ENCODE measurements at places on chromosomes 3 and 15.
A peak's percentile ranks its signal among the peaks of the same experiment; 100 is the strongest.

DNA sequence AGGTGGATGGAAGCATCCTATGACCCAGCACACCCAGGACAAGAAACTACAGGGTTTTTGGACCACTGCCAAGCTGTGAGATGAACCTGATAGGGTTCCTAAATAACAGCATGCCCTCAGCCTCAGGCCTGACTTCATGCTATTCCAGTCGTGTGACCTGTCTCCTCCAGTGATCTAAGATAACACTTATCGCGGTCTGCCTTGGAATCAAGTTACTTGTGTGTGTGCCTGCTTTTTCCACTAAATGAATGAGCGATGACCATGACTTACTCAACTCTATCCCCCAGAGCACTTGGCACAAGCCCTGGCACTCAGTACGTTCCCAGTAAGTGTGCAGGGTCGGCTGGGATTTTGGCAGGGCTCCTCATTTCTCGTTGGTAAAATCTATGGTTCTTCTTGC is 172.7 kb upstream of the TP63 start:
- DNase-seq: peak; percentile 24

DNA sequence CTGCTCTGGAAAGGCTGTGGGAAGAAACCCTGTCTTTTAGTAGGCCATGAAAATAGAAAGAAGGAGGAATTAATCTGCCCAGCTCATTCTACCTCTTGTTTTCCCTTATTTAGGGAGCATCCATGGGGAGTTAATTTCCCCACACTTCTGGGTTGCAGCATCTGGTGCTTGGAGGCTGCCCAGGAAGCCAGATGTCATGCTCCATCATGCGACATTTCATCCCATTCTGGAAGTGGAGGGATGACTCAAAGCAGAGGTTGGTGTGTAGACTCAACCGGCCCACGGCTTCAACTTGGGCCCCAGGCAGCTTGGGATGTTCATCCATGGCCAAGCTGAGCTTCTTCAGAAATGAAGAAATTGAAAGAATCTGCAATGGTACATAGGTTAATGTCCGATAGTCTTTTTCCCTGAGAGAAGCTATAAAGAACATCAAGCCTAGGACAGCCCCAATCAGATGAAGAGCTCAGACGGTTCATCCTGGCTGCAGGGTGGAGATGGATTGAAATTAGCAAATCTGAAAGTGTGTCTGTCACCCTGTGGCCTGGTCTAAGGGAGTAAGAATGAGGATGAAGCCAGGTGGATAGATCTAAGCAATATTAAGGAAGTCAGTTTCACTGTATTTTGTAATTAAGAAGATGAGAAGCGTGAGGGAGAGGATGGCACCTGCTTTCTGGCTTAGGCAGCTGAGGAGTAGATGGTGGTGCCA is 24.5 kb upstream of the PROK2 start:
- no peak for DNase-seq

DNA sequence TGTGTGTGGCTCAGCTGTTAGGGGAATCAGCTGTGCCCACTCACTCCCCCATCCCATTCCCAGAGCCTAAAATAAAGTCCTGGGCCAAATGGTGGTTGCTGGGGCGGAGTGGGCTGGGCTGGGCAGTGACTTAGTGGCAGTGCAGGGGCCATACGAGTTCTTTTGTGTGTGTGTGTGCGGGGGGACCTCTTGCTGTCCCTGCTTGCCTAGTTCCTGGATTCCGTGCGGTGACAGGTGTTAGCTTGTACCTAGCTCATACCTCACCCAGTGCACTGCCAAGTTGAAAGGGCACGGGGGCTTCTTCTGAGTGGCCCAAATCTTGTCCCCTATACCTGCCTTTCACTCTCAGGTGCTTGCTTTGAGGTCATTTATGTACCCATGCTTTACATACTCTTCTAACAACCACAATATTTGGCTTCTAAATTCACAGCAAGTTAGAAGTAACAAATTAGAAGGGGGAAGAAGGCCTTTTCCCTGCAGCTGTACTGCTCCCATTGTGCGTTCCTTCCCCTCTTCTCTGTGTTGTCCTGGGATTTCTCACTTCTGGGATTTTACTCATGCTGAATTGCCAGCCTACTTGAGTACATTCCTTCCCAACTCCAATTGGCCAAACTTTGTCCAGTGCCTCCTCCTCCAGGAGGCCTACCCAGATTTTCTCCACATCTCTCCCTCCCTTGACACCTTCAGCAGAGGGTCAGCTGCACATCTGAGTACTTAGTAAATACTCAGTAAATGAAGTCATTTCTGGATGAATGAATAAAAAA is 66.3 kb upstream of the POLG start:
- no peak for DNase-seq

DNA sequence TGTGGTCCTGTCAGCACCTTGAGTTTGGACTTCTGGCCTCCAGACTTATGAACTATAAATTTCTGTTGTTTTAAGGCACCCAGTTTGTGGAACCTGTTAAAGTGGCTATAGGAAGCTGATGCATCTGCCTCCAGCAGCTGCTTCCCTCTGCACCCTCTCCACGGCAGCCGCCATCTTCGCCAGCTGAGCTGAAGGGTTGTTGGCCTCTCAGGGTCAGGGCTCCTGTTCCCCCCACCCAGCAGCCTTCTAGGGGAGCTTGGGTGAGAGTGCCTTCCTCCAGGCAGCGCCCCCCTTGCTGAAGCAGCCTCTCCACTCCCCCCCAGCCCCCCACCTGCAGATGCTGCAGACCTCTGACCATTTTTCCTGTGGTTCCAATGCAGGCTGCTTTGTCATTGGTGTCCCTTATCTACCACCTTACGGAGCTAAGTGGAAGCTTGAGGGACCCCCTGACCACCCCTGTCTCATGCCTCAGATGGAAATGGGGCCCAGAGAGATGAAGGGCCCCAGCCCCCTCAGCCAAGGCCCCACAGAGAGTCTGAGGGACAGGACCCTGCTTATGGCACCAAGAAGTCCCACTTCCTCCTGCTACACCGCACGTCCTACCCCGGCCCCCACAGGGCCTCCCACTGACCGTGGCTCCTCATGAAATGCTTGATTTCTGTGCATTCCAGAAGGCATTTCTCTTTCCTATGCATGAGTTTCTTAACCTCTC is 61.4 kb upstream of the TLE3 start:
- no peak for DNase-seq

DNA sequence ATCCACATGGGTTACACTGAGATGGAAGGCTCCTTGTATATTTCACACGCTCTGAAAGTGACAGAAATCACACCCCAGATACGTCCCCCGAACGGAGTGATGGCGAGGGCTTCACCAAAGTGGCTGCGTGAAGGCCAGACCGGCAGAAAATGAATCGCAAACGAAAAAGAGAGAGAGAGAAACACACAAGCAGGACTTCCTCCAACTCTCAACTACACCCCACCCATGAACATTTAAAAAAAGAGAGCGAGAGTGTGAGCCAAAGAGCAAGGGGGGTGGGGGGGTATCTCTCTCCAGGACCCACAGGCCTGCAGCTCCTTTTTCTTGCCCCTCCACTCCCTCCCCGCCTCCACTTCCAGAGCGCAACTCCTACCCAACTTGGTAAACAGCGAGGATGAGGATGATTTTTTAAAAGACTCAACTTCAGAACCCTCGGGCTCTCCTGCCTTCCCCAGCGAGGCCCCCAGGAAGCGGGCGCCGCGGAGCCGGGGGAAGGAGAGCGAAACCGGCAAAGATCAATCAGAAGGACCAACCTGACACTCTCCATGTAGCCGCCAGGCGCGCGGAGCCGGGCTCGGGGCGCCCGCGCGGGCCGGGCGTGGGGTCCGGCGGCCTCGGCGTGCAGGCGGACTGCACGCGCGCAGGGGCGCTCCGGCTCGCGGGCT is 519.1 kb downstream of the FOXP1 start:
- no peak for DNase-seq

DNA sequence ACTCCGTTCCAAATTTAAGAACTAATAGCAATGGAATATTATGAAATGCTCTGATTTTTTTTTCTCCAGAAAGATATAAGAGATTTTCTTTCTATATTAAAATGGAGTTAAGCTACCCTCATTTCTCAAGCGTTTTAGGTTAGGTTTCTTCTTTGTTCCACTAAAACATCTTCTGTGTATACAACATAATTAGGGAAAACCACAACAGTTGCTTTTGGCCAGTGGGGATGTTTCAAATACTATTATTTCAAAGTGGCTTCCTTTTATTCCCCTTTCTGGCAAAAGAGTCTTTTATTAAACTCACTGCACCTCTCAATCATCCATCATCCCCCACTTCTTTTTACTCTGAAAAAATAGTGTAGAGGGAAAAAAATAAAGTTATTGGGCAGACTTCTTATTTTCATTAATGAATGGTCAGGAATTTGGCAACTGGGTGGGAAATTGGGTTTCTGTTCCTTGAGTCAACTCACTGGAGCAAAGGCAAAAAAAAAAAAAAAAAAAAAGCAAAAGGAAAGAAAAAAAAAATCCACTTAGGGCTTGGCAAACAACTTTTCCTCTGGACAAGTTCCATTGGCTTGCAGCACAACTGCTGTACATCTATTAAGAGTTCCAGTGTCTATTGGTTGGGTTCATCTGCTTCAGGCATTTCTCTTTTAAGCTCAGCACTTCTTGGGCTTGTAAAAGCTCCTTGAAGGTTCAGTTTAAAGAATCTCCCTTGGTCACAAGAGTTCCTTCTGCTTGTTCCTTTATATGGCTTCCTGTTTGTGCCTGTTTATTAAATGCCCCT is 963.4 kb downstream of the ROBO1 start:
- DNase-seq: no peak

DNA sequence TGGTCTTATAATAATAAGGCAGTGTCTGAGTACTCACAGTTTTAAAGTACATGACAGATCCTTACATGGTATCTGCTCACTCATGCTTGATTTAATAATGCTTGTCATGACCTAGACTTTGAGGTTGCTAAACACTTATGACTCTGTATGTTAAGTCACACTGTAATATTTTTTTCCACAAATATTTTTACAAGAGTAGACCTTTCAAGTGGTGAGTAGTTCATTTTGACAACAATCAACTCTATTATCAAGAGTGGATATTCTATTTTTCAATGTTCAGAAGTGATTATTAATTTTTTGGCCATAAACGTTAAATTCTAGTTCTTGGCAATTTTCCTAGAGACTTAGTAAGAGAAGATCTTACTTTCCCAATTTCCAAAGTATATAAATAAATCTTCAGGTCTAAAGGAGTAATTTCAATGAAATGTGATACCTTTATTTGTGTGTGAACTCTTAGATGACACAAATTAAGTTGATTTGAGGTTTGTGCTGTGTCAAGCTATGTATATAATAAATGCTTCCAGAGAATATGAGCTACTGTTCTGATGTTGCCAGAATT is 104.5 kb downstream of the NLGN1 start:
- no peak for DNase-seq

DNA sequence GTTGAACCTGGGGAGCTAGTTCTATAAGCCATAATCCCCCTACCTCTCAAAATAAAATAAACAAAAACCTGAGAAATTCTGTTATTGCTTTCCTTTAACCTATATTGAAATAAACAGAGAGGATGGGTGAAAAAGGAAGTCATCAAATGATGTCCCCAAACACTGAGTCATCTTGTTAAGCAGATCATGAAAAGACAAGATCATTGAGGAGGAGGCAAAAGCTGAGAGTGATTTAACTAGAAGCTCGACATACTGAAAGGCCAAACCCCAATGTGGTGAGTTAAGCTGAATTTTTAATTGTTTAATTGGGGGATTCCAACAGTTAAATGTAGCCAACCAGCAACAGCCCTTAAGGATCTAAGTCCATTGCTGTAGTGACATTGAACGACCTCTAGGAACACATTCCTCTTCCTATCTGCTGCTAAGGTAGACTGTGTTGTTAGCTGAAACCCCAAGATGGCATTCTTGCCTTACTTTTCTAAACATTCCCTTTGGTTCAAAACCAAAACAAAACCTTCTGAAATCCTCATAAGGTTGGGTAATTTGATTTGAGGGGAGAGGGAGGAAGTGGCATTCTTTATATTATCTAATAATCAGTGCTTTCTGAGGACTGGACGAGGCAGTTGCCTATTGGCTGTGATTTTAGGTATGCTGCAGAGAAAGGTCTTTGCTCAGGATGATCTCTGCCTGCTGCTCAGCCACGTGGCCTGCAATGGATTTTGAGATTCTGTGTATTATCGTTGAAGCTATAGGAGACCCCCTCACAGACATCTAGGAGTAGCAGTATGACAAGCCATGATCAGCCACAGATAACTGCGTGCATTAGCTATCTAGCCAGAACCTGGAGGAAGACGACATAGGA is 62.7 kb upstream of the BNIP2 start:
- no peak for DNase-seq

DNA sequence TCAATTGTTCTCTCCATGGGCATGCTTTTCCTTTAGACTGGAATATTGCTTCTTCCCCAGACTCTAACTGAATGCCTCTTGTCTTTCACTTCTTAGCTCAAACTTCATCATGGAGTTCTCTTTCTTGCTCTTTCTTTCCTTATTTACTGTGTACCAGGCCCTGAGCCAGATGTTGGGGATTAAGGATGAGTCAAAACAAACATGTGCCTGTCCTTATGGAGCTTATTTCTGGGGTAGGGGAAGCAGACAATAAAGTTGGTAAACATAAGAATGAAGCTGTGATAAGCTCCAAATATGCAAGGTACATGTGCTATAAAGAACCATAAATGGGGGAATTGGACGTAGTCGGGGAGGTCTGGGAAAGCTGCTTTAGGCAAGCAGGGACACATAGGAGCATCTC is 145.8 kb downstream of the ALDH1A2 start:
- DNase-seq: no peak

- DNase-seq: peak; percentile 30
Measured at GRCh38 chr3:127597020-127597771, 1.0 kb upstream of the MCM2 start.

GRCh38 chr15:100718075-100718980 is 115.9 kb downstream of the ASB7 start:
- no peak for DNase-seq

- no peak for DNase-seq
Measured at GRCh38 chr15:60228101-60228500, 169.7 kb downstream of the ANXA2 start.

DNA sequence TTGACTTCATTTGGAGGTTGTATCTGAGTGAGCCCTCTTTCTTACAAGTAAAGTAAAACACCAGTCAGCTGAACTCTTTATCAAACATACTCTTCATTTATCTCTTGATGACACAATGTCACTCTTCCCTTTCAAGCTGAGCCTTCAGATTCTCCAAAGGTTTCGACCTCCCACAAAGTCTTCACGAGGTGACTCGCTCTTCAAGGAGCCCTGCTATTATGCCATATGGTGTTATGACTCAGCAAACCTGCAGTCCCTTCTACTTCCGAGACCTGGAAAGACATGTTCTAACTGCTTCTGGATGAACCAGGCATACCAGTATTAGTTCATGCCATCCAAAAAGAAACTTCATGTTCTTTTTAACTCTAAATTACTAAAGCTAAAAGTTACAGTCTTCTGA is 23.1 kb downstream of the AADAC start:
- no peak for DNase-seq

GRCh38 chr3:60303160-60303559 is 948.1 kb downstream of the FHIT start:
- DNase-seq: no peak

- DNase-seq: no peak
Measured at GRCh38 chr3:170840291-170840859, 29.6 kb downstream of the RPL22L1 start.

- DNase-seq: peak; percentile 55
Measured at GRCh38 chr15:67840749-67841512, 1.1 kb upstream of the RNU6-1 start.

GRCh38 chr3:124627501-124627908 is 102.7 kb upstream of the UMPS start:
- no peak for DNase-seq
